Tibial nerve (tissue), 4 donors: ENCODE measurements at places on chromosomes 4 and X.

GRCh38 chr4:152247271-152247975, 288.5 kb downstream of the FBXW7 start:
- no peak overlapping the region for H3K27ac ChIP-seq
- H3K27me3 ChIP-seq: no peaks in the 10 kb centered on the region
- H3K4me1 ChIP-seq: no peaks in the 10 kb centered on the region

GRCh38 chr4:150238591-150238990, 160.3 kb downstream of the DCLK2 start:
- DNase-seq: no peak
- H3K4me3 ChIP-seq: no peak overlapping the region
- no peaks in the 10 kb centered on the region for H3K27me3 ChIP-seq

DNA sequence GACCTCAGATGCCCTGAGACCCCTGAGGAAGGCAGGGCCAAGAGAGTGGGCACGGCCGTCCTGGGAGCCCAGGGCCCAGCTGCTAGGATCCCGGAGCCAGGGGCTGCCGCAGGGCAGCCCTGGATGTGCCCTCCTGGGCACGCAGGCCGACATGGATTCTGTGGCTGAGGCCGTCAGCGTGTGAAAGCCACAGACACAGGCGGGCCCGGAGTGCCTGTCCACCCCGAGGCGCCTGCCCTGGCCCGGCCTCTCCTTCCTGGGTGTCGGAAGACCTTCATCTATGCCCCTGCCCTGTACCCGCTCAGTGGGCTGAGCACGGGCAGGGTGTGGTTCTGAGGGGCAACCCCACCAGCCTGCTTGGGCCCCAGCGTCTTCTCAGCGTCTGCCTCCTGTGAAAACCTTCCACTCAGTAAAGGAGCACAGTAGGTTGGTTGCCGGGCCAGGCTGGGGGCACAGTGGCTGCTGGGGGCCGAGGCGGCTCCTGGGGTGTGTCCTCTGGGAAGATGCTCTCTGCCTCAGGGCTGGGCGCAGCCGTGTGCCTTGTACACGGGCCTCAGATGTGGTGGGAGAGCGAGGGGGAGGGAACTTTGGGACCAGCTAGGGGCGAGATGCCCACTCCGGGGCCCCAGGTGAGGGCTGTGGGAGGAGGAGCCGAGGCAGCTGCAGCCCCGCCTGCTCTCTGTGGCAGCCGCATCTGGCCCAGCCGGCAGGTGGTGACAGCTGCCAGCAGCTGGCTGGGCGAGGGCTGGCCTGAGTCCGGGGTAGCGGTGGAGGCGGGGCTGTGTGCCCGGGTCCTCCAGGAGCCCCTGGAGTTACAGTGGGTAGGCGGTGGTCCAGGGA, 20.8 kb downstream of the FGFRL1 start:
- no peaks in the 10 kb centered on the region for H3K36me3 ChIP-seq
- no peak overlapping the region for H3K27ac ChIP-seq
- H3K4me1 ChIP-seq: peaks cover 33% of the 10 kb centered on the region
- H3K27me3 ChIP-seq: no peaks in the 10 kb centered on the region

DNA sequence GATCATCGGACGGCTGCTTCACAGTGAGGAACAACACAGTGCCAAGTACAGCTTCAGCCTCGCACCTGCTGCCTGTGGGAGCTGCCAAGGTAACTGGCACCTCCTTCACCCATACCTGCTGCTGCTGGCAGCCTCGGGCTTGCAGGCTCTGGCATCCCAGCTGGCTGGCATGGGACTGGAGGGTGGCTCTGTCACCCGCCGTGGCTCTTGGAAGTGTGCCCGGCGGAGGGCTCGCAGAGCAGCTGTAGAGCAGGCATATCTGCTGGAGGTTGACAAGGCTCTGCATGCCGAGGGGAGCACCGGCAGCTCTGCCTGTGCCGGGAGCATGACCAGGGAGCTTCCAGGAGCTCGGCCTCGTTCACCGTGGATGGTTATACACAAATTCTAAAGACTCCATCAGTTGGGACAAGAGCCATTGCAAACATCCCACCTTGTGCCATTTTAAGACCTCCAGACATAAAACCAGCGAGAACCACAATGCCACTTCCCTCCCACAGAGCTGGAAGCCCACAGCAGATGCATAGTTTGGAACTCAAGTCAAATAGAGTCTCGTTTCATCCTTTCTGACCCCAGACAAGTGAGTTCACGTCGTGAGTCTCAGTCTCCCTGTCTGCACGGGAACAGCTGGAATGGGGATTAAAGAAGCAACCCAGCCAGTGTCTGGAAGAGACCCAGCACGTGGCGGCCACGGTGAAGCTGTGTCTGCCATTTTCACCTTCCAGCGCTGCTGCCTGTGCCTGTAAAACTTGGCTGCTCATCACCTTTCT, 84.3 kb upstream of the PSAPL1 start:
- H3K36me3 ChIP-seq: no peaks in the 10 kb centered on the region
- H3K4me3 ChIP-seq: no peak overlapping the region
- no peak overlapping the region for H3K27ac ChIP-seq
- no peak for DNase-seq
- no peaks in the 10 kb centered on the region for H3K4me1 ChIP-seq
- H3K27me3 ChIP-seq: no peaks in the 10 kb centered on the region

GRCh38 chr4:140223056-140223810, 69.2 kb upstream of the MAML3 start:
- no peaks in the 10 kb centered on the region for H3K36me3 ChIP-seq
- no peak overlapping the region for H3K27ac ChIP-seq
- H3K4me3 ChIP-seq: no peak overlapping the region
- DNase-seq: no peak

DNA sequence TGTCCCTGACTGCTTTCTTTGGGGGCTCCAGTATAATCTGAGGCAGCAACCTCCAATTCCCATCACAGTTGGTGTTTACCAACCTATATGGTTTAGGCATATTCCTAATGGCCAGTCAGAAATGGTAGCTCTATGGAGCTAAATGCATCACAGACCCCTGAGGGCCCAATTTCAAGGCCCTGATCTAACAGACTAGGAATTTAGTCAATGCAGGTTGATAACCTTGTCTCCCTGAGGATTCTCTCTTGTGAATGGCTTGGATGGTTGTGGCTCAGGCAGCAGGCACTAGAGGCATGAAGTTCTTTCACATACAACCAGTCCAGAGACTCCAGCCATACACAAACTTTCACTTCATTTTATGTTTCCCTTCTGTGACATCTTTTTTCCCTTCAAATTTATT, 59.4 kb downstream of the TMPRSS11F start:
- no peaks in the 10 kb centered on the region for H3K27me3 ChIP-seq
- H3K4me1 ChIP-seq: no peaks in the 10 kb centered on the region
- no peak overlapping the region for H3K4me3 ChIP-seq
- no peak overlapping the region for H3K27ac ChIP-seq
- no peak for DNase-seq
- H3K36me3 ChIP-seq: no peaks in the 10 kb centered on the region

- H3K4me3 ChIP-seq: no peak overlapping the region
- H3K36me3 ChIP-seq: no peaks in the 10 kb centered on the region
- H3K4me1 ChIP-seq: no peaks in the 10 kb centered on the region
- DNase-seq: no peak
- no peaks in the 10 kb centered on the region for H3K27me3 ChIP-seq
- no peak overlapping the region for H3K27ac ChIP-seq
Measured at GRCh38 chr4:101858641-101859040, 68.1 kb downstream of the BANK1 start.

GRCh38 chr4:48518143-48518542, 28.1 kb downstream of the ZAR1 start:
- H3K36me3 ChIP-seq: peaks cover 4% of the 10 kb centered on the region
- H3K27me3 ChIP-seq: no peaks in the 10 kb centered on the region
- H3K27ac ChIP-seq: no peak overlapping the region

DNA sequence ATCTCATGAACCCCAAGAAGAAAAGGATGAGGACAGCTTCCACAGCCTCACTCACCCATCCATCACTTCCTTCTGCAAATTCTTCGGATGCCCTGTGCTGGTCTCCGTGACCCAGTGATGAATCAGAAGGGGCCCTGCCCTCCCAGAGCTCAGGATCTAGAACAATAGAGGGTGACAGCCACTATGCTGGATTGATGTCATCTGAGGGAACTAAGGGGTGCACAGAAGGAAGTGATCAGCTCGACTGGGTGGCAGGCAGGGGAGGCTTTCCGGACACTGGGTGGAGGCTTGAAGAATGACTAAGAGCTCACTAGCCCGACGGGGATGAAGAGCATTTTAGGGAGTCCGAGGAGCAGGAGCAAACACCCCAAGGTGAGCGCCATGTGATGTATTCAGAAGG, 1.4 kb upstream of the ZNF185 start:
- no peak overlapping the region for H3K27ac ChIP-seq
- H3K36me3 ChIP-seq: no peaks in the 10 kb centered on the region
- H3K4me3 ChIP-seq: no peak overlapping the region
- H3K27me3 ChIP-seq: no peaks in the 10 kb centered on the region

- H3K27ac ChIP-seq: no peak overlapping the region
- no peaks in the 10 kb centered on the region for H3K36me3 ChIP-seq
- DNase-seq: no peak
- H3K4me1 ChIP-seq: peaks cover 7% of the 10 kb centered on the region
Measured at GRCh38 chr4:1401409-1402020, 4.7 kb downstream of the NKX1-1 start.

- no peak overlapping the region for H3K4me3 ChIP-seq
- no peaks in the 10 kb centered on the region for H3K36me3 ChIP-seq
- H3K4me1 ChIP-seq: no peaks in the 10 kb centered on the region
- no peak overlapping the region for H3K27ac ChIP-seq
- no peak for DNase-seq
Measured at GRCh38 chrX:101230636-101231035, 11.1 kb downstream of the DRP2 start.

DNA sequence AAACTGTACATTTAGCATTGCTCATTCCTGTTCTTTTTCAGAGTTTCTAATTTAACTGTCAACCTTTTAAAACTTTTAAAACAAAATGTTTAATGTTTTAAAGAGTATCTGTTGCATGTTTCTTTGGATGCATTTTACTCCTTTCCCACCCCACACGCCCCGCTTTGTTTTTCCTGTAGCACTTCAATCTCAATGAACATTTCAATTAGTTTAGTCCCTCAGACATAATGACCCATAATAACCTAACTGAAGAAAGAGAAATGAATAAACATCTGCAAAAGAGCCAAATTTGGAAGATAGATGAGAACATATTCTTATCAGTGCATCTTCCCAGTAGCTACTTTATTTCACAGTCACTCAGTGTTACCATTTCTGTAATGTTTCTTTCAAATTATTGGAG, 7.5 kb downstream of the PCDH10 start:
- H3K27me3 ChIP-seq: no peaks in the 10 kb centered on the region
- H3K27ac ChIP-seq: peak overlapping the region; percentile 47
- H3K4me1 ChIP-seq: peaks cover 21% of the 10 kb centered on the region
- no peak for DNase-seq

- H3K27me3 ChIP-seq: no peaks in the 10 kb centered on the region
- H3K27ac ChIP-seq: no peak overlapping the region
- no peaks in the 10 kb centered on the region for H3K36me3 ChIP-seq
- DNase-seq: no peak
- H3K4me3 ChIP-seq: no peak overlapping the region
Measured at GRCh38 chr4:63211776-63212479, 1197.3 kb downstream of the TECRL start.

GRCh38 chr4:112325530-112325929, 28.4 kb downstream of the ALPK1 start:
- no peaks in the 10 kb centered on the region for H3K36me3 ChIP-seq
- H3K4me1 ChIP-seq: no peaks in the 10 kb centered on the region
- H3K4me3 ChIP-seq: no peak overlapping the region
- no peak overlapping the region for H3K27ac ChIP-seq
- no peaks in the 10 kb centered on the region for H3K27me3 ChIP-seq

DNA sequence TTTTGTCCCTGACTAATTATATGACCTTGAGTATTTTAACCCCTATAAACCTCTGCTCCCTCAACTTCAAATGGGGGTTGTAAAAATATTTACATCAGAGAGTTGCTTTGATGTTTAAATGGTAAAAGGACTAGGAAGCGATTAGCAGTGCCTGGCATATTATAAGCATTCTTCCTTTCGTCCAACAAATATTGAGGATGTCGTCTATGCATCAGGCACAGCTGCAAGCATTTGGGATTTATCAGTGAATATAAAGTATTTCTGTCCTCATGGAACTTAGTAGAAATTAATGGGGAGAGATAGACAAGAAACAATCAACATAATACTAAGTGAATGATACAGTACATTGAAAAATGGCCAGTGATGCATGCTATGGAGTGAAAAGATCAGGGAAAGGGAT, 115.5 kb upstream of the EDNRA start:
- H3K4me1 ChIP-seq: peaks cover 26% of the 10 kb centered on the region
- no peaks in the 10 kb centered on the region for H3K27me3 ChIP-seq
- no peak for DNase-seq
- H3K27ac ChIP-seq: no peak overlapping the region

GRCh38 chr4:164701665-164702064, 52.3 kb upstream of the SMIM31 start:
- H3K36me3 ChIP-seq: no peaks in the 10 kb centered on the region
- no peak overlapping the region for H3K4me3 ChIP-seq
- no peak overlapping the region for H3K27ac ChIP-seq
- no peaks in the 10 kb centered on the region for H3K4me1 ChIP-seq
- DNase-seq: no peak

DNA sequence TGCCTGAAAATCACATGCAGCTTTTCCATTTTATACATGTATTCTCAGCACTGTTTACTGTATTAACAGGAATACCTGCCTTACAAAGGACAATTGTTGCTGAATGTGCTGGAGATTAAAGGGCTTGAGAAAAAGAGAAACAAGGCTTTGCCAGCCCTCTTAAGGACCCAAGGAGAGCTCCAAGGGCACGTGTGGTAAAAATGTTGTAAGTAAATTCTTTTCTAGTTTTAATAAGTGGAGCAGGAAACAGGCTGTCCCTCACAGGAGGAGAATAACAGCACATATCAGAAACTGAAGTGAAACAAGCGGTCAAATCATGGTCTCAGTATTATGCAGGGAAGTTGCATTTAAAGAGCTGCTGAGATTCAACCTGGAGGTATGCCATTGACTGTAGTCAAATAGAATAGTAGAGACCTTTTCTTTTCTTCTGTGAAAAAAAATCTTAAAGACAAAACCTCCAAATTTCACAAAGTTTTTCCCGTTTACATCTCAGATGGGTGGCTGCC, 18.5 kb downstream of the IGFBP7 start:
- no peak overlapping the region for H3K27ac ChIP-seq
- H3K36me3 ChIP-seq: peaks cover 6% of the 10 kb centered on the region
- no peaks in the 10 kb centered on the region for H3K27me3 ChIP-seq

DNA sequence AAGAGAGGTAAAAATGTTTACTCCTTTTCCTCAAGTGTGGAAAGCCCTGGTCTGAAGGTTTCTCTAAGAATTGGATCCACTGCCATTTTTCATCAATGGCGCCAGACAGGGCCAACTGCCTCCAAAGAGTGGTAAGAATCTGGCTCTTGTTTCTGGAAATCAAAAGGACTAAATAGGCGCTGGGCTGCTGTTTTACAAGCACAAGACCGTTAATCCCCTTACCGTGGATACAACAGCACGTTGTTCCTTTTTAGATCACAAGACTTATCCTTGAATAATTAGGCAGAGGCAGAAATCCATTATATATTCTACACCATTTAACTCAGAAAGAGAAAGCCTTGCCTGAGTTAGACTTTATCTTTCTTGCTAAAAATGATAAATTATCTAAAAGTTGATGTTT, 10.6 kb downstream of the CLTRN start:
- no peaks in the 10 kb centered on the region for H3K36me3 ChIP-seq
- H3K4me1 ChIP-seq: no peaks in the 10 kb centered on the region
- peaks cover 41% of the 10 kb centered on the region for H3K27me3 ChIP-seq
- DNase-seq: no peak
- H3K27ac ChIP-seq: no peak overlapping the region
- H3K4me3 ChIP-seq: no peak overlapping the region
